ENCODE measurements at places on chromosomes 5 and 9.

DNA sequence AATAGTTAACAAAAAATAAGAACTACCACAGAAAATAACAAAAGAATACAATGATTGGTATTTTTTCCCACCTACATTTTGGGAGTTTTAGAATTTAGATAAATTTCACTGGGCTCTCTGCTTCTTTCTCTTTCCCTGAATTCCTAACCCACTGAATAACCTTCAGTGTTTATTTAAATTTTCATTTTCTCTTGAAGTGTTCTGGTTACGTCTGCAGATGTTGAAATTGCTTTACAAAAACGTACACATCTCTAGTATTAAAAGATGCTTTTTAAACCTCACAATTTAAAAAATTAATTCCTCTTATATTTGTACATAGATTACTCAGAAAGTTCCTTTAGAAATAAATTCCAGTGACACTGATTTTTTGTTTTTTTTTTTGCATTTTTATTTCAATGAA, 158.7 kb upstream of the TUT7 start:
- DNase-seq = no peak

GRCh38 chr5:113292462-113292861, 142.3 kb downstream of the TSSK1B start:
- DNase-seq = no peak

- no peak for DNase-seq
These were observed 15.1 kb upstream of the CSNK1G3 start for GRCh38 chr5:123496892-123497291.

GRCh38 chr5:119396030-119396664, 40.3 kb downstream of the TNFAIP8 start:
- DNase-seq = no peak

DNA sequence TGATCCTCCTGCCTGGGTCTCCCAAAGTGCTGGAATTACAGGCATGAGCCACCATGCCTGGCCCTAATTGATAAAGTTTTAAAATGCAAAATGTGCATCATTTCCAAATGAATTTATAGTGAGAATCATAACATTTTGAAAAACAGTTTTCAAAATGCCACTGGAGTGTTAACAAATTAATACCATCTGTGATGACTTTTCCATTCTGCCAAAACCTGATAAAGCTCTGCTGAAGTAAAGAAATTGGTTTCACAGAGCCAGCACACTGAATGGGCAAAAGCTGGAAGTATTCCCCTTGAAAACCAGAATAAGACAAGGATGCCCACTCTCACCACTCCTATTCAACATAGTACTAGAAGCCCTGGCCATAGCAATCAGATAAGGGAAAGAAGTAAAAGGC, 89.6 kb downstream of the MUSK start:
- DNase-seq = no peak

GRCh38 chr9:38227061-38227540, 158.1 kb upstream of the SHB start:
- DNase-seq = peak; percentile 51

GRCh38 chr5:6307304-6307703, 71.0 kb downstream of the MED10 start:
- DNase-seq = no peak

GRCh38 chr5:153533546-153533945, 43.1 kb downstream of the GRIA1 start:
- DNase-seq = no peak

DNA sequence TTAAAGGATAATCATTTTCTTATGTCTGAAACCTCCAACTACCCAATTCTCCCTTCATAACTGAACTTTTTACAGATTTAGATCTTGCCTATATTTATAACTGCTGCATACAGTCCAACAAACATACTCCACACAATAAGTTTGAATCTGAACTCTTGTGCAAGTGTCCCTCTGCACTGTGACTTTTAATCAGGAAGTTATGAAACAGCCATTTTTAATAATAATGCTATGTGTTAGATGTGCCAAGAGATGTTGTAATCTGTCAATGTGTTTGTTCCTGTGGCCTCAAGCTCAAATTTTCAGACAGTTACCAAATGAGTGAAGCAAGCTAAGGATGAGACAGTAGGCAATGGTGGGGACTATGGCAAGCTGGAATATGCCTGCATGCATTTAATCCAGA, 57.6 kb upstream of the MTAP start:
- no peak for DNase-seq
